ENCODE measurements at places on chromosomes 12 and 14. TPM values are rescaled to one million over a fixed set of nuclear protein-coding genes. Genes with fewer than 3 reads are reported as not detected.

Gene INHBE
- total RNA-seq: not detected

Gene ZC3H10
- 8.2 TPM for total RNA-seq

- no peak for DNase-seq
These were observed 242.4 kb downstream of the TMEM117 start for GRCh38 chr12:44078273-44078672.

DNA sequence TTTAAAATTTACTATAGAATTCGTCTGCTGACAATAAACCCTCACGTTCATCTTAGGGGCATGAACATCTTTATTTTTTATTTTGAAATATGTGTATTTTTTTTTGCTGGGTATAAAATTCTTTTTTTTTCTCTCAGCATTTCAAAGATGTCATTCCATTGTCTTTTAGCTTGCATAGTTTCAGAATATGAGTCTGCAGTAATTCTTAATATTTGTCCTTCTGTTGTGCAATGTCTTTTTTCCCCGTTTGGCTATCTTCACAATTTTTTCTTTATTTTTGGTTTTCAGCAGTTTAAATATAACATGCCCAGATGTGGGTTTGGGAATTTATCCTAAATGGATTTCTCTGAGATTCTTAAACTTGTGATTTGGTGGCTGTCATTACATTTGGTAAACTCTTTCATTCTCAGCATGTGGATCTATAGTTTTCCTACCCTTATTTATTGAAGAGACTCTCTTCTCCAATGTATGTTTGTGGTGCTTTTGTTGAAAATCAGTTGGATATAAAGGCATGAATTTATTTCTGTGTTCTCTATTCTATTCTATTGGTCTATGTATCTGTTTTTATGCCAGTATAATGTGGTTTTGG is 37.8 kb upstream of the PLBD1 start:
- no peak for DNase-seq

DNA sequence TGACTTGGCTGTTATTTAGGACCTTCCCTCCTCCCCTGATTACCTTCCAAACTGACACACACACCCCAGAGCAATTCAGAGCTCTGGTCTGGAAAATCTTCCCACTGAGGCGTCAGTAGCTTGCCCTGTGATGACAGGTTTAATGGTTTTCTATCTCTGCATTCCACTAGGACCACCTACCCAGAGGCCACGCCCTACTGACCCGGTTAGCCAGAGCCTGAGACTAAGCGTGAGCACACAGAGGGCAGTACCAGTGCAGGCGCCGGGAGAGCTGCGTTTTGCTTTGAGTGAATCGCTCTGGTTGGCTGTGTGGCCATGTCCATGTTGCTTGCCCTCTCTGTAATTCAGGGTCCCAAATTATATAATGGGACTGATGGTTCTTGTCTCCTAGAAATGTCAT is 36.2 kb upstream of the ATP2A2 start:
- no peak for DNase-seq
